ENCODE measurements at places on chromosomes 2 and 18.

DNA sequence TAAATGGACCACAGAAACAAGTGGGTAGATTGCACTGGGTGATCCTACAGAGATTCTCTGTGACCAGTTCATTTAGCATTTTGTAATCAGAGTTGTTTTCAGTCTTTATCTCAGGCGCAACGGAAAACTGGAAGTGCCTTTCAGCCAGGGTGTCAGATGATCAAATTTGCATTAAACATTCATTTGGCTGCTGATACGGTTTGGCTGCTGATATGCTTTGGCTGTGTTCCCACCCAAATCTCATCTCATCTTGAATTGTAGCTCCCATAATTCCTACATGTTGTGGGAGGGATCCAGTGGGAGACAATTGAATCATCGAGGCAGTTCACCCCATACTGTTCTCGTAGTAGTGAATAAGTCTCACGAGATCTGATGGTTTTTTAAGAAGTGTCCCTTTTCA lies 1396.1 kb upstream of the TMEFF2 start:
- DNase-seq, result no peak

GRCh38 chr2:163171786-163172530 lies 333.4 kb upstream of the KCNH7 start:
- DNase-seq, result no peak

DNA sequence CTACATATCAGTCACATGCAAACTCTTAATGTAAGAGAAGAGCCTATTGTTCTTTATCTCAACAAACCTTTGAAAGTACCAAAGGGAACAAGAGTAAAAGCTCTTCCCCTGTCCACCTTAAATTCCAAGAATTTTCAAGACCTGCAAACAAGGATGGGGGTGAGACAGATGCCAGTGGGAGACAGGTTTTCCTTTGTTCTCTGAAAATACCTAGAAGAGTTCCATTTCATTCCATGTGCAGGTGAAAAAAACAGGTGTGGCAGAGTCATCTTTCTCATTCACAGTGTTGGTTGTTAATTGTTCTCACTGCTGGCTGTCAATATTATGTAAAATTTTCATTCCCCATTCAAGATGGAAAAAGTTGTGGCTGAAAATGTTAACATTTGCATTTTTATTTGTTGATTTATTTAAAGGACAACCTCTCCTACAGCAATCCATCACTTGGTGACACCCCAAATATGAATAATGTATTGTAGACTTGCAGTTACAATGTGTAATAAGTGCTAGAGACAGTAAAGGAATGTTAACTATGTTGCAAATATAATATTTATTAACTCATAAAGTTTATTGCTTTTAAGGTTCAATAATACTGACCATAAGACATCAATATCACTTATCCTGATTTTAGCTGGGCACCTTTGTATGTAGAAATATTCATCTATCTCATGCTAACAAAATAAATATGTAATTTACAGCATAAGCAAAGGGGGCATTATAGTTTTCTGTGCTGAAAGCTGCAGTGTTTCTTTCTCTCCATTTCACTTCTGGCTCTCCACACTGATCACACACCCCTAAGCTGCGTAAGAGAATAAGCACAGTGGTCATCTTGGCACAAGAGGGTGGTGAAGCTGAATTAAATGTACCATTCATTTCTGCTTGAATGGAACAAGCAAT lies 347.0 kb downstream of the KIAA1328 start:
- DNase-seq, result no peak

- DNase-seq, result no peak
These were observed 11.4 kb downstream of the G6PC2 start for GRCh38 chr2:168912466-168912865.

GRCh38 chr2:137182071-137182470 lies 416.7 kb downstream of the THSD7B start:
- DNase-seq, result no peak

GRCh38 chr18:63312019-63312409 lies 7.6 kb downstream of the BCL2 start:
- DNase-seq, result no peak

Data from AG04449 (cell line).